ENCODE measurements at places on chromosomes 3 and 15. TPM values are rescaled to one million over a fixed set of nuclear protein-coding genes. Genes with fewer than 3 reads are reported as not detected.

GRCh38 chr3:151562891-151563290 lies 102.0 kb upstream of the IGSF10 start:
- no peak for DNase-seq
- H3K36me3 ChIP-seq = no peaks in the 10 kb centered on the region
- no peaks in the 10 kb centered on the region for H3K27me3 ChIP-seq

Gene GPR149
- total RNA-seq = not detected

GRCh38 chr3:9732740-9733115 lies 1.2 kb downstream of the BRPF1 start:
- H3K4me1 ChIP-seq = peaks cover 63% of the 10 kb centered on the region
- H3K4me3 ChIP-seq = peak overlapping the region; percentile 100
- peak overlapping the region; percentile 98 for H3K27ac ChIP-seq
- peaks cover 41% of the 10 kb centered on the region for H3K36me3 ChIP-seq
- no peak for DNase-seq

DNA sequence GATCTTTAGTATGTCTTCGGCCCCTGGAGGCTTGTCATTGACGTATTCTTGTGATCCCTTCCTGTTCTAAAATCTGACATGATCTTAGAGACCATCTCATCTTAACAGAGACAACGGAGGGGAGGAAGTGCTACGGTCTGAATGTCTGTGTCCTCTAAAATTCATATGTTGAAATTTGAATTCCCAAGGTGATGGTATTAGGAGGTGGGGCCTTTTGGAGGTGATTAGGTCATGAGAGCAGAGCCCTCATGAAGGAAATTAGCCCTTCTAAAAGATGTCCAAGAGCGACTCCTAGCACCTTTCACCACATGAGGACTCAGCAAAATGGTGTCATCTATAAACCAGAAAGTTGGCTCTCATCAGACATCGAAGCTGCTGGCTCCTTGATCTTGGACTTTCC lies 233.2 kb upstream of the CMC1 start:
- H3K36me3 ChIP-seq = no peaks in the 10 kb centered on the region
- H3K4me1 ChIP-seq = no peaks in the 10 kb centered on the region
- no peak for DNase-seq
- H3K27me3 ChIP-seq = no peaks in the 10 kb centered on the region
- H3K4me3 ChIP-seq = no peak overlapping the region
- no peak overlapping the region for H3K27ac ChIP-seq

DNA sequence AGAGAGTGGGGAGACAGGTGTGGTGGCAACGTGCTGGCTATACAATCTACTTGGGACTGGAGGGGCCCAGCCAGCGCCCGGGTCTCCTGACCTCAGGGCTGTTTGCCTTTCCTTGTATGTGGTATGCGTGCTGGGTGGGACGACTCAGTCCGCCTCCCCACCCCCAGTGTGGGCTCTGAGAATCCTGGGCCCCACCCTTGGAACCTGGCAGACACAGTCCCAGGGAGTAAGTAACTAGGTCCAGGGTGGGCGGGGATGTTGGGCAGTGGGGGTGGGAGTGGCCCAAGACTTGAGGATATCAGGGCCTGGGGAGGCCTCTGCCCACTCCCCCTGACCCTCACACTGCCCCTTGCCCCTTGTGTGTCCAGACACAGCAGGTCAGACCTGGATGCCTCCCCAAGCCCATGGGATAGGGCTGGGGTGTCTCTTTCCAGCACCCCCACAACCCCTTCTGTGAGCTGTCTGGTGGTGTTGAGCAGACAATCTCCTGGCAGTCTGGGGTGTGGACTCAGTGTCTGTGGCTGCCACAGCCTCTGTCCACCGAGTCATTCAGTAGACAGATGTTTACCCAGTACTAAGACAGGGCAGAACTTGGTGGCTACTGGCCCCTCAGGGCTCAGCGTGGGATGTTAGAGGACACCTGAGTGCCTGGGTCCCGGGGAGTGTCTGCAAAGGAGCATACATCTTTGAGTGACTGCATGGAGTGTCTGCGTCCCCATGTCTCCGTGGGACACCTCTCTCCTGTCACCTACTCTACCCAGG lies 1.3 kb downstream of the CHST13 start:
- H3K27ac ChIP-seq = no peak overlapping the region
- H3K36me3 ChIP-seq = no peaks in the 10 kb centered on the region
- no peak for DNase-seq
- H3K4me3 ChIP-seq = no peak overlapping the region

DNA sequence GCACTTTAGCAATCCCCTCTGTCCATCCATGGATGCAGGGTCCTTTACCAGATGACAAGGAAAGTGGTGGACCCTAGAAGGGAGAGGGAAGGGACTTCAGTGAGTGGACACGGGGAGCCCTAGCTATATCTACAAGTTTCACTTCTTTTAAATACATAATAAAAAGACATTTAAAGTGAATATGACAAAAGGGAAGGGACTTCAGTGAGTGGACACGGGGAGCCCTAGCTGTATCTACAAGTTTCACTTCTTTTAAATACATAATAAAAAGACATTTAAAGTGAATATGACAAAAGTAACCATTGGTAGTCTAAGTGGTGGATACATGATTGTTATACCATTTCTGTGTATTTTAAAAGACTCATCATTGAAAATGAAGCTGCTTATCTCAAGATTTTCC lies 81.9 kb upstream of the HES1 start:
- H3K27me3 ChIP-seq = no peaks in the 10 kb centered on the region
- H3K36me3 ChIP-seq = no peaks in the 10 kb centered on the region
- no peak overlapping the region for H3K4me3 ChIP-seq

Gene TMEM40
- total RNA-seq = not detected

Gene HYAL1
- total RNA-seq = 8.9 TPM

- no peak overlapping the region for H3K27ac ChIP-seq
- no peak overlapping the region for H3K4me3 ChIP-seq
- DNase-seq = no peak
- no peaks in the 10 kb centered on the region for H3K36me3 ChIP-seq
- no peaks in the 10 kb centered on the region for H3K27me3 ChIP-seq
Observed at GRCh38 chr3:65004306-65004705, 316.5 kb upstream of the ADAMTS9 start.

Gene GOLGA8S
- total RNA-seq = not detected

GRCh38 chr15:24763891-24764290 lies 88.3 kb downstream of the NPAP1 start:
- no peaks in the 10 kb centered on the region for H3K36me3 ChIP-seq
- no peaks in the 10 kb centered on the region for H3K4me1 ChIP-seq
- H3K4me3 ChIP-seq = no peak overlapping the region
- no peak overlapping the region for H3K27ac ChIP-seq
- H3K27me3 ChIP-seq = no peaks in the 10 kb centered on the region

DNA sequence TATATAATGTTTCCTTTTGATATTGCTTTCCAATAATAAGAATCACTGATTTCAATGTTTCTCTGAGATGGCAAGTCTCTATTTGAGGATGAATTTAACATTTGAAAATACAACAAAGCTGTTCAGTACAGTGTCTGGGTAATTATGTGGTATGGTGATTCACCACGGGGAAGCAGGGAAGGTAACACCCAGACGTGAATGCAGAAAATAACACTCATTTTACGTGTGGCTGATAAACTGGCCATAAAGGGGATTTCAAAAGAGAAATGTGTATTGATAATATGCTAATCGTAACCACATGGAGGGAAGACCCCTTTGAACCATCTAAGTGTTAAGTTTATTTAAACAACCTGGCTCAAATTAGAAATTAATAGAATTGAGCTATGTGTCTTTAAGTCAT lies 344.6 kb downstream of the GRM7 start:
- no peaks in the 10 kb centered on the region for H3K4me1 ChIP-seq
- no peaks in the 10 kb centered on the region for H3K36me3 ChIP-seq
- no peaks in the 10 kb centered on the region for H3K27me3 ChIP-seq
- H3K27ac ChIP-seq = no peak overlapping the region
- H3K4me3 ChIP-seq = peak overlapping the region; percentile 33
- no peak for DNase-seq

DNA sequence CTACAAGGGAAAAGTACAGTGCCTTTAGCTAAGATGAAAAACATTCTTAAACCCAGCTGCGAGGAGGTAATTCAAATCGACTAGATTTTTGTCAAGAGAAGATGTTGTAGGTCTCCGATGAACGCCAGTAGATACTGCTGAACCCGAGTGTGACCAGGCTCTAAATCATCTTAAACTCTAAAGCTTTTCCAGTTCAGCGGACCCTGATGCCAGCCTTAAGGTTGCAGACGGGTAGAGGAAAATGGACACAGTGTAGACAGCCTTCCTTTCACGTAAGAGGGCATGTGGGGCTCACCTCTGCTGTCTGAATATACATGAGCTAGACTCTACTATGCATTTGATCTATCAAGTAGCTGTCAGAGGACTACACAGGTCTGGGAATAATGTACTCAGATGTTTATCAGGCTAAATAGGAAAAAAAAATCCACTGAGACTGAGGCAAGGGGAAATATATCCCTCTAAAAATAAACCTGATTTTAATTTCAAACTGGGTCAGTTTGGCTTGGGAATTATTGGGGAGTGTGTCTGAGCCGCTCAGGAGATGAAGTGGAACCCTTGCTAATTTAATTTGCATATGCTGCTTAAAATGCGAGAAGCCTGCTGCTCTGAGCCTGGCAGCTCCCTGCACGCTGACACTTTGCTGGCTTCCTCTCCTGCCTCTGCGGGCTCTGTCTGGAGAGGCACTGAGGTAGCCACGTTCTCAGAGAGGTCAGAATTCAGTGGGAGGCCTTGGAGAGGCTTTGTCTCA lies 151.9 kb downstream of the CADPS start:
- no peak overlapping the region for H3K4me3 ChIP-seq
- no peaks in the 10 kb centered on the region for H3K27me3 ChIP-seq
- H3K27ac ChIP-seq = no peak overlapping the region
- no peaks in the 10 kb centered on the region for H3K4me1 ChIP-seq

Gene PRSS50
- 0.42 TPM for total RNA-seq

Gene AP3B2
- 2.1 TPM for total RNA-seq

- H3K27ac ChIP-seq = no peak overlapping the region
- no peak for DNase-seq
- no peak overlapping the region for H3K4me3 ChIP-seq
- H3K36me3 ChIP-seq = peaks cover 7% of the 10 kb centered on the region
- no peaks in the 10 kb centered on the region for H3K27me3 ChIP-seq
- peaks cover 20% of the 10 kb centered on the region for H3K4me1 ChIP-seq
Observed at GRCh38 chr3:49506906-49507305, 36.8 kb downstream of the DAG1 start.

GRCh38 chr3:129005526-129006303 lies 4.6 kb downstream of the EFCC1 start:
- H3K4me1 ChIP-seq = peaks cover 45% of the 10 kb centered on the region
- H3K36me3 ChIP-seq = no peaks in the 10 kb centered on the region
- H3K27me3 ChIP-seq = peaks cover 25% of the 10 kb centered on the region
- no peak for DNase-seq
- H3K27ac ChIP-seq = no peak overlapping the region

DNA sequence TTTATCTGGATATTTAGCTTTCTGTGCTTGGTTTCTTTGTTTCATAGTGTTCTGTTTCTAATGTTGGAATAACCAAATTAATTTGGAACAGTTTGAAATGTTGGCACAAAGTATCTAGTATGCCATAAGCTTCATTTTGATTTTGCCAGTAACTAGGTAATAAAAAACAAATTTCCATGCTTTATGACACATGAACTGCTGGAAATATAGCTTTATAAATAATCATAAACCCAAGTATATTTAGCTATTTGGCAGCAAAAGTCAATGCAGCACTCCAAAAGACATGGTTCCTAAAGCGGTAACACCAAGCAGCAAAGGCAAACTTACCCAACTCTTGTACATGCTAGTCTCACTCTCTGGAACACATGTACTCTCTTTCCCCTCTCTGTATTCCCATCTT lies 106.0 kb upstream of the CCNL1 start:
- no peak for DNase-seq
- H3K27ac ChIP-seq = no peak overlapping the region
- H3K36me3 ChIP-seq = no peaks in the 10 kb centered on the region
- H3K4me3 ChIP-seq = no peak overlapping the region
- H3K27me3 ChIP-seq = no peaks in the 10 kb centered on the region

DNA sequence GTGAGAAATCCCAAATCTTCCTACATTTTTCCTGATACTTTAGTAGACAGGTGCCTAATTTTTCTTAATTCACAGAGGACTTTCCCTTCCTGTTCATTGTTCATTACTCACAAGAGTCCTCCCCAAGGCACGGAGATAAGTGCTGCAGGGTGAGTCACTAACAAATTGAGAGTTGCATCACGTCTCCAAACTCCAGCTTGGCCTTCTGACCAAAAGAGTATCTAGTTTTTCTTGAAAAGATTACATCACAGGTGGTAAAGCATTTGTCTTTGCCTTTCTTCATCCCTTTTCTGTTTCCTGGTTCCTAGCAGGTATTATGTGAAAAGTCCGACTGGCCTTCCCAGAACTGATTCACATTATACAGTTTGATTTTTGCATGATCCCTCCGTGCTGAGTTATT lies 24.9 kb upstream of the RASGRP1 start:
- no peak overlapping the region for H3K27ac ChIP-seq
- H3K4me3 ChIP-seq = no peak overlapping the region
- no peaks in the 10 kb centered on the region for H3K36me3 ChIP-seq
- no peaks in the 10 kb centered on the region for H3K4me1 ChIP-seq
- no peaks in the 10 kb centered on the region for H3K27me3 ChIP-seq

- DNase-seq = peak; percentile 97
- no peaks in the 10 kb centered on the region for H3K36me3 ChIP-seq
- H3K4me1 ChIP-seq = peaks cover 49% of the 10 kb centered on the region
- peak overlapping the region; percentile 53 for H3K4me3 ChIP-seq
- H3K27ac ChIP-seq = peak overlapping the region; percentile 44
Observed at GRCh38 chr3:58177747-58178527, 32.8 kb downstream of the DNASE1L3 start.

DNA sequence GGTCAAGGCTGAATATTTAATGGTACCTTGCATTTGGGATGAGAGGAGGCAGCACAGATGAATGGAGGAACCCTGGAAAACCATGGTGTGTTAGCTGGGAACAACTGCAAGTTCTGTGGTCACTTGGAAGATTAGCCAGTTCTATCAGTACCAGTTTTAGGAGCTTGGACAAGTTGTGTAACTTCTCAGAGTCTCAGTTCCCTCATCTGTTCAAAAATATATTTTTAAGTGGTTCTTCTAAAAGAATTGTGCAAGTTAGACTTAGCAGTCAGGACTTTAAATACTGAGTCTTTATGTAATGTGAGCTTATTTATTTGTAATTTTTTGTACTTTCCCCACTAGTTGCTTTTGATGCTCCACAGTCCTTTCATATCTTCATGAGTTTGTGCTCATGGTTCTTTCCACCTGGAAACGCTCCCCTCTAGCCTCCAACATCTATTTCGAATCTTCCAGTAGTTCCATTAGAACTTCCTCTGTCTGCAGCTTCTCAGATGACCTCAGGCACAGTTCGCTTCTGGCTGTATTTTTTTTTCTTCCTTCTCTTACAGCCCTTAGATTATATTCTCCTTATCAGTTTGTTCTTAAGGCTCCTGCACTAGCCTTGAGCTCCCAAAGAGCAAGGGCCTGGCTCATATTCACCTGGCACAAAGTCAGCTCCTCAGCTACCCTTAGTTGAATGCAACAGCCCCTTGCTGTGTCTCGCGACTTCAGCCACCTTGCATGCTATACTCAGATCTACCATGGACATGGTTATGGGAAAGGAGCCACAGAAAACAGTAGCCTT lies 27.1 kb downstream of the ITPR1 start:
- no peak for DNase-seq
- no peak overlapping the region for H3K4me3 ChIP-seq
- H3K4me1 ChIP-seq = peaks cover 85% of the 10 kb centered on the region
- H3K27me3 ChIP-seq = no peaks in the 10 kb centered on the region
- H3K27ac ChIP-seq = no peak overlapping the region

Measured in esophagus muscularis mucosa (tissue), 4 donors.